ENCODE measurements at places on chromosomes 5 and 9.

DNA sequence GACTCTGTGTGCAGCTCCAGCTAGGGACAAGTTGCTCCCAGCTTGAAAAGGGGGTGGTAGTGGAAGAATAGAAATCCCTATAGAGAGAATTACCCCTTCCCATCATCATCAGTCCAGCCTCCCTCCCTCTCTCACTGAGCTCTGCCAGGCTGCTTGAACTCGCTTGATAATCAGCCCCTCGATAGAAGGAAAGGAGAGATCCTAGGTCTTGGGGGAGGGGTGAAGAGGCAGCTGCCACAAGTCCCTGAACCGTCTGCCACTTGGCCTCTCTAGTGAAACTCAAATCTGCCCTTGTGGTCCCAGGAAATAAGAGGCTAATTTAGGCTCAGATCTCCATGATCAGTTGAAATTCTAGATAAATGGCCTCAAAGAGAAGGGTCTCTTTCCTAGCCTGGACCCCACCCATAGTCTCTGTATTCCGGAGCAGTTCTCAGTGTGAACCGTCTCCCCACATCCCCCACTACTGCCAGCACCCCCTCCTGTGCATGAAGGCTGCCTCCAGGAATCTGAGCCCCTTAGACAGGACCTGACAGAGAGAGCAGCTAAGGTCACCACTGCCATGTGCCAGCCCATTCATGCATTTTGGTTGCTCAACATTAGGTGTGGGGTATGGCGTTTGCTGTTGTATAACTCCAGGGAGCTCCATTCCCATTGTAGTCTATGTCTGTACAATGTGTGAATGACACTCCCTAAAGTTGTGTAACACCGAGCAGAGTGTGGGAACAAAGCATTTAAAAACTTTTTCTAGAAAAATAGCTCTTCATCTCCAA, 5.5 kb downstream of the DNAJB5 start:
- DNase-seq, result no peak

- no peak for DNase-seq
Observed at GRCh38 chr9:112093870-112094216, 81.3 kb downstream of the SUSD1 start.

- DNase-seq, result no peak
Observed at GRCh38 chr5:52863715-52864290, 76.1 kb downstream of the ITGA1 start.

- DNase-seq, result no peak
Observed at GRCh38 chr9:96513622-96514021, 63.7 kb downstream of the HABP4 start.

- DNase-seq, result no peak
Observed at GRCh38 chr9:37839496-37840461, 39.2 kb downstream of the DCAF10 start.

DNA sequence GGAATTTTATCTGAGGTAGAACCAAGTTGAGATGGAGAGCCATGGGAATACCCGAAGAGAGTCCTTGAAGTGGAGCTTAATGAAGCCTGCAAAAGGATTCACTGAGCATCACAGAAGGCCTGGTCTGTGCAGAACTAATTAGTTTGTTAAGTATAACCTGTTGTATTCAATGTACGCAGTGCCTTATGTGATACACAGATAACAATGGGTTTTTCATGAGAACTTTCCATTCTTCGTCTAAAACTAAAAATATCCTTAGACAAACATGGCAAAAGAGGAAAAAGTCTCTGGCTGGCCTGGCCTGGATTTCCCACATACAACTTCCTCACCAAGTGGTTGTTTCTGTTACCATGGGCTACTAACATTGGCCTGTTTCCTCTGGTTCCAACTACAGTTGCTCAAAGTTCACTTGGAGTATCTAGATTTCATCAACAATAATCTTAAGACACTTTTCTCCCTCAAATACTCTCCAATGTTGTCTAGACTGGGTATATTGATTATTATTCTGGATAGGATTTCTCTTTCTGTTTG, 237.6 kb upstream of the ZNF462 start:
- no peak for DNase-seq

- DNase-seq, result no peak
Observed at GRCh38 chr5:42656651-42657015, 100.0 kb upstream of the CCDC152 start.

GRCh38 chr5:161266954-161267353, 279.6 kb downstream of the GABRB2 start:
- DNase-seq, result no peak

GRCh38 chr5:166758151-166758550, 1533.3 kb upstream of the WWC1 start:
- no peak for DNase-seq

GRCh38 chr9:7534211-7534935, 265.2 kb downstream of the DMAC1 start:
- DNase-seq, result no peak

GRCh38 chr9:35814106-35814840, 569 bp downstream of the HINT2 start:
- no peak for DNase-seq

- DNase-seq, result no peak
Observed at GRCh38 chr5:126965061-126965475, 65.3 kb downstream of the MARCHF3 start.

DNA sequence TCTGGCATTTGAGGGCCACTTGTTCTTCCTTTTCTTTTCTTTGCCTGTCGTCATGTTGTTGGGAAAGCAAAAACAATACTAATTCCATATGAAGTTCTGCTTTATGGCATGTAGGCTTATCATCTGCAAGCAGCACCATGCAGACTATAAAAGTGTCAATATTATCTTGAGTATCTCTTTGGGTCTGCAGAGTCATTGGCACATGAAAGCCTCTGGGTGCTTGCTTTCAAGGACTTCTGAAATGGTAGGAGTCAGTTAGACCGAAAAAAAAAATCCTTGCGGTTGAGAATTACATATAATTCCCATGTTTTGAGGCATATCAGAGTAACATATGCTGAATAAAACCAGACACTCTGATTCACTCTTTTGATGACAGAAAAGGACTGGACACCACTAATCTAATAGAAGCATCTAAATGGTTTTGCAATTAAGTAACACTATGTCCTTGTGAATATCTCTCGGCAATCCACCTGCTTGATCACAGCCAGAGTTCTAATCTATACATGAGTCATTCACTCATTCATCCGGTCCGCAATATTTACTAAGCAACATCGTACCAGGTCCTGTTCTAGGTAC, 44.4 kb downstream of the GNAQ start:
- no peak for DNase-seq

GRCh38 chr5:104431002-104431620, 868.5 kb upstream of the NUDT12 start:
- no peak for DNase-seq

DNA sequence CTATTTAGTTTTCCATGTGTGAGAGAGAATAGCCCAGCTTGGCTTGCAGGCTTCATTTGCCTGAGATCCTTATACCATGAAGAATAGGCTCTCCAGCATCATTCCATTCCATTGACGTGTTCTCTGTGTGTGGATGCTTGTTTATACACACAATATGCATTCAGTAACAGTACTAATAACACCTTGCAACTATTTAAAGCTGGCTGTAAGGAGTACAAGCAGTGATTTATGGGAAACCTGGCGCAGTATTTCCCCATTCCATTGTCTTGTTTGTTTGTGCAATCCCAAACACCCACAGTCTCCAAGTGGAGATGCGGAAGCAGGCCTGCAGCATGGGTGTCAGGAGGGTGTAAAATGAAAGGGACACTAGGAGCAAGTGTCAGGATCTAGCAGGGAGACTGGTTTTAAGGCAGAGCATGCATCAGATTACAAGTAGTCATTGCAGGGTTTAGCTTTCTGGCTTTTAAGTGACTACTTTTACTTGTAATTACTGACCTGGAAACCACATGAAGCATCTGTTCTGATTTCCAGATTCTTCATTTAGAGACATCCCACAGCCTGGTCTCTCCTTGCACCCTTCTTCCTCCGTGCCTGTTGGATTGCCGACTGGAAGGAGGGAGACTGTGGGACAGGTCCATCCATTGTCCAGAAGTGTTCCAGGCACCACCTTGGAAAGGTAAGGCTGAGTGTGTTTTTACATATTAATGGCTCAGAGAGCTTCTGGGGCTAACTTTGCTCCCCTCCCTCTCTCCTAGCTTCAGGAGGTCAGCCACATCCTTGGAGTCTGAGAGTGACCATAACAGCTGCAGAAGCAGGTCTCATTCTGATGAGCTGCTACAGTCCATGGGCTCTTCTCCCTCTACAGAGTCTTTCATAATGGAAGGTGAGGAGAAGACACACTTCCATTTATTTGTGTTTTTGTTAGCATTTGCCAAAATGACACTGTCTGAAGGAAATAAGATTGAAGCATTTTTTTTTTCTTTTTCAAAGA, 241.6 kb downstream of the ARHGEF28 start:
- DNase-seq, result no peak

DNA sequence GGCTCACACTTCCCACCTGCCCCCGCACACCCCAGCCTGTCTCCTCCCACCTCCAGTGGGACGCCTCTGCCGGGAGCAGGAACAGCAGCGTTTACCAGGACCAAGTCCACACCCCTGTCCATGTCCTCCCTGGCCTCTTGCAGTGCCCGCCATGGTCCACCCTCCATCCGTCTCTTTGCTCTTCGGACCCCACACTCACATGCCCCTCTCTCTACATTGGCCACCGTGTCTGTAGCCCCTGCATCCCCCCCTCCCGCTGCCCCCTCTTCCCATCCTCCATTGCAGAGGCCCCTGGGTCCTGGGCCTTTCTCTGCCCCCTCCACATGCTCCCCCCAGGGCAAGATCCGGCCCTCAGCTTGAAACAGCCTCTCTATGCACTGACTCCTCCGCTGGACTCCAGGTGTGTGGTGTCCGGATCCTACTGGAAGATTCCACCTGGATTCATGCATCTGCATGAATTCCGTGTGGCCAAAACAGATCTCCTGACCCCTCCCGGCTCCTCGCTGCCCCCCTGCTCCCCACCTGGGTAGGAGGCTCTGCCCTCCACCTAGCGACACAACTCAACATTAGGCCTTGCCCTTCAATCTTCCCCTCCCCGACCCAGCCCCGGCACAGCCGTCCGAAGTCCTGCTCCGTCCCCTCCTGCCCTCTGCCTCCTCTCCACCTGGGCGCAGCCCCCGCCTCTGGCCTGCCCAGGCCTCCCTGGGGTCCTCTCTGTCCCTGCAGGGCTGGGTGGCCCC, 168.5 kb downstream of the OLFM1 start:
- no peak for DNase-seq

DNA sequence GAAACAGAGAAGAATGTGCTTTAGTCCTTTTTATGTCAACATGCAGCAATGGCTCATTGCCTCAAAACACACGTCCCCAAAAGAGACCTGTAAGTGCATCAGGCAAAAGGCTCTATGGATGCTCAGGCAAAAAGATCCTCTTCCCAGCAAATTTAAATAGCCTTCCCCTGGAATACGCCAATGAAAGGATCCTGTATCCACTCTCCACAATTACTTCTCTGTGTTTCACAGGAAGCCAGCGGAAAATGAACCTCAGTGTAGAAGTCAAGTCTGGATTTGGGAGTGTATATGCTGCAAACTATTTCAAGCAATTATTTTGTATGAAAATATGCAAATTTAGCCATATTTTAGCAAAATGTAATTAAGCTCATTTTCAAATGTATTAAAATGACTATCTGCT, 217.9 kb downstream of the EPB41L4A start:
- no peak for DNase-seq

GRCh38 chr9:101018467-101018866, 10.1 kb upstream of the PLPPR1 start:
- no peak for DNase-seq

DNA sequence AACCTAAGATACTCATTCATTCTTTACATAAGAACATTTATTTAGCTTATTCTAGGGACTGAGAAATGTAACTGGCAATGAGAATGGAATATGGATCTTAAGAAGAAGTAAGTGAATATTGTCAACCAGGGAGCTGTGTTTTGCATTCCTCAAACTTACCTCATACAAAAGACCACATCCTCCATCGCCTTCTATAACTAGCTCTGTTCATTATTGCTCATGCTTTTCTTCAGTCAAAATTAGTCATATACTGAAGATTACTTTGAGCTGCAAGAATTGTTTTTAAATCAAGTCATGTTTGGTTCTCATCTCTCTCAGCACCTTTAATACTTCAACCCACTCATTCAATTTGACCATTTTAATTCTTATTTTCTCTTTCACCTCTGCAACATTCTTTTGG, 140.3 kb upstream of the RASA1 start:
- DNase-seq, result no peak

DNA sequence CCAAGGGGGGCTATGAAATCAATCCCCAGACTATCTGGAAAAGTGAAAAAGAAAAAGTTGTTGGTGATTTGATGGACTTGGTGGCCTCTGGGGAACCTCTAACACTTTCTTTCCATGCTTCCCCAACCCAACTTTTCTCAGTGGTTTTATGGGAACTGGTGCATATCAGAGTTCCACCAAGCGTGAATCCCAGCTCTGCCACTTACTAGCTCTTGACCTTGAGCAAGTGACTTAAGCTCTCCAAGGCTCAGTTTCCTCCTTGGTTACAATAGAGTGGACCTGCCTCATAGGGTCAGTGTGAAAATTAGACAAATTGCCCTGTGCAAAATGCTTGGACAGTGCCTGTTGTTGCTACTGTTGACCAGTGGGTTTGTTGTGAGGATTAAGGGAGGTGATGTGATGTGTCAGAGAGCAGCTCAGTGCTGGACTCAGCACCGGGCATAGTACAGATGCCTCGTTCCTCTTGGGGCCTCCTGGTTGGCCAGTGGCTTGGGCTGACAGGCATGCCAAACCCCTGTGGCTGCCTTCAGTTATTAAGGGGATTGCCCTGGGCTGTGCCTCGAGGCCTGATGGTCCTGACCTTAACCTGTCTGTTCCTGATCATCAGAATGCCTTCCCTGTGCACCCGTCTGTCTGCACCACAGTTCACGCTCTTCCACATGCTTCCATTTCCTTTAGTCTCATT, 49.3 kb downstream of the COL15A1 start:
- no peak for DNase-seq

GRCh38 chr9:76637416-76637815, 126.8 kb upstream of the PCA3 start:
- no peak for DNase-seq

GRCh38 chr9:31027678-31028077, 1356.8 kb upstream of the ACO1 start:
- DNase-seq, result no peak

- no peak for DNase-seq
Observed at GRCh38 chr5:78527054-78527859, 121.3 kb downstream of the LHFPL2 start.

- no peak for DNase-seq
Observed at GRCh38 chr9:135127718-135128670, 40.5 kb downstream of the OLFM1 start.

DNA sequence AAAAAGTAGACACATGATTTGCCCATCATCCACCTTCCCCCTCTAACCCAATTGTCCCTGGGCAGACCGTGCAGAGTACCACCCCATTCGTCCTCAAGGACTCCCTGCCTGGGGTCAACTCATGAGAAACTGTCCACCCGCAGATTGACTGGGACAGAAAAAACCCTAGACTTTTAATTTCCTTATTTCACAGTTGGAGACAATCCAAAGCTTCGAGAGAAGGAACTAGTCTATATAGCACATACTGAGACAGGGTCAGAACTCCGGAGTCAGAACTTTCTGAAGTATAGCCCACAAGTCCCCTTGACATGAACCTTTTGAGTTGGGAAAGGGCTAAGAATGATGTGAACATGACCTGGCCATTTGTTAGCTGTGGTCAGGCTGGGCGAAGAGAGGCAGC, 7.5 kb upstream of the GPX3 start:
- no peak for DNase-seq

Data from NCI-H1417 treated with DMSO at 0.1 percent for 48 hours (cell line).